ENCODE measurements at places on chromosomes 2 and 18.

- DNase-seq = no peak
Observed at GRCh38 chr2:240730501-240731177, 39.0 kb downstream of the AQP12A start.

DNA sequence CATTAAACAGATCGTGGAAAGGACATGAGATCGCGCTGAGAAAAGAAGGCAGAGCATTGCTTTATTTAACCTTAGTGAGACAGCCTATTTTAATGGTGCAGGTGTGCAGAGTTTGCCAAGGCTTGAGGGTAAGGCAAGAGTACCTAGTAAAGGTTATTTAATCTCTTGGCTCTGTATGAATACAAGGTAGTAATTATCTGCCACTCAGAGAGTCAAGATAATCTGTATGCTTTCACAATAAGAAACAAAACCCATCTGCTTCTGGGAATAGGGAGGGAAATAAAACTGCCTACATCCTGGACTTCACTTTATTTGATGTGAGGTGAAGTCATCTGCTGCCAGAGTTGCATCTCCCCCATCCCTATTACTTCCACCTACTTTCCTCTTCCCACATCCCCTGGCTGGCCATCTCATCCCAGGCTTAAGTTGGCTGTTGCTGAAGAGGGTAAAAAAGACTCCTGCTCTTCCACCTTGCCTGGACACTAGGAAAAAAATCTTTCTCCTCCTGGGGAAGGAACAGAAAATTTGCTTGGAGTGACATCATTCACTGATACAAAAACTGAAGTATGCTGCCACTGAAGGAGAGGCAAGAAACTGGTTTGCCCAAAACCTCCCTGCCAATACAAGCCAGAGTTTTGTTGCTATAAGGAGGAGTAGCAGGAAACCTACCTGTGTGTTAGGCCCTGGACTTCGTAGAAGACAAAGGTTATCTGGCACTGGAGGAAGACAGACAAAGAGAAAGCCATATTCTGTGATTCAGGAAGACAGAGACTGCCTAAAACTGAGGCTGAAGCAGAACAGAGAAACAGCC is 35.8 kb upstream of the ARHGAP25 start:
- DNase-seq = no peak

GRCh38 chr18:34828093-34828492 is 118.0 kb downstream of the DTNA start:
- DNase-seq = no peak

DNA sequence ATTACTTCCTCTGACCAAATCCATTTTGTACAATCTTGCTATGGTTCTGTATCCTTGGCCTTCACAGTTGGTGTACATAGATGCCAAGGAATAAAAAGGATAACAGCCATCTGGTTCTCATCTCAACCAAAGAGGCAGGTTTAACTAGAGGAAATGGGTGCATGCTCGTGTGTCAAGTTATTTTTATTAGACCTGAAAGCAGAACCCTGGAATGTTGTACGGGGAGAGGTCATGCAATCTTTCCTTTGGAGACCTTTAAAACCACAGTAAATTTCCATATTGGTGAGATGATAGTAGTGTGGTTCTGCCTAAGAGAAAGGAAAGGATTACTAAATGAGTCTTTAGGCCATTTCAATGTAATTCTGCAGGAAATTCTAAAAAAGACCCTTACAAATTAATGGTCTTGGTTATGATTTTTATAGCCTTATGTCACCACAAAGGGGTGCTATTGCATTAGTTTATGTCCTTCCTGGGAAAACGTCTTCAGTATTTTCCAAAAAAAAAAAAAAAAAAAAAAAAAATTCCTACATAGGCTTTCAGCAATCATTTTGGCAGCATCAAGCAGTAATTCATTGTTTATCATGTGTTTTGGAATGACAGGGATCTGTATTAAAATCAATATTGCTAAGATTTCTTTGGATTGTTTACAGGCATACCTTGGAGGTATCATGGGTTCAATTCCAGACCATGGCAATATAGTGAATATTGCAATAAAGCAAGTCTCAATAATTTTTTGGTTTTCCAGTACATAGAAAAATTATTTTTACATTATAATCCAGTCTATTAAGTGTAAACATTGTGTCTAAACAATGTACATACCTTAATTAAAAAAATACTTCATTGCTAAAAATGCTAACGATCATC is 270.8 kb downstream of the NYAP2 start:
- DNase-seq = no peak

GRCh38 chr2:164662066-164662465 is 40.8 kb upstream of the GRB14 start:
- no peak for DNase-seq

- no peak for DNase-seq
Observed at GRCh38 chr18:59380706-59381105, 21.6 kb upstream of the LMAN1 start.

- no peak for DNase-seq
Observed at GRCh38 chr2:79670198-79670597, 157.3 kb downstream of the CTNNA2 start.

- no peak for DNase-seq
Observed at GRCh38 chr2:70477441-70477844, 76.2 kb downstream of the TGFA start.

DNA sequence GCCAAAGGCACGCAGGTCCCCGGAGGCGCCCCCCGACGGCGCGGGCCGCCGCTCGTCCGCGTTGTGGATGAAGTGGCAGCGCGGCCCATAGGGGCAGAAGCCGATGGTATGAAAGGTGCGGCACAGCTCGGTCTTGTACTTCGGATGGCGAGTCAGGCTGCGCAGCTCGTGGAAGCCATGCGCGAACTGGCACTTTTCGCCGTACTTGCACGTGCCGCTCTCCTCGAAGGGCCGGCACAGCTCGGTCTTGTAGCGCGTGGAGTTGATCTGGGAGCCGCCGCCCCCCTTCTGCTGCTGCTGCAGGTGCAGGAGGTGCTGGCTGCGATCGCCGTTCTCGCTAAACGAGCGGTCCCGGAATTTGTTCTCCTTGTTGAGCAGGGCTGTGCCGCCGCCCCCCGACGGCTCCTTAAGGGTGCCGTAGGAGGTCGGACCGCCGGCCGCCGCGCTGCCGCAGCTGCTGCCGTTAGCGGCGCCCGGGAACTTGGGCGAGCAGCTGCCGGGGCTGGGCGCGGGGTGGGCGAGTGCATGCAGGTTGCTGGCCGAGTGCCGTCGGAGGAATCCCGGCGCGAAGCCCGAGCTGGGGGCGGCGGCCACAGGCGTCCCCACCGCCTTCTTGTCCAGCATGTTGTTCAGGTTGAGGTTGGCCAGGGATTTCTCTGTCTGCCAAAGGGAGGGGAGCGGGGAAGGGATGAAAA is 1.2 kb downstream of the ZFP36L2 start:
- peak; percentile 48 for DNase-seq

GRCh38 chr2:110969696-110970095 is 151.0 kb upstream of the BCL2L11 start:
- DNase-seq = no peak

DNA sequence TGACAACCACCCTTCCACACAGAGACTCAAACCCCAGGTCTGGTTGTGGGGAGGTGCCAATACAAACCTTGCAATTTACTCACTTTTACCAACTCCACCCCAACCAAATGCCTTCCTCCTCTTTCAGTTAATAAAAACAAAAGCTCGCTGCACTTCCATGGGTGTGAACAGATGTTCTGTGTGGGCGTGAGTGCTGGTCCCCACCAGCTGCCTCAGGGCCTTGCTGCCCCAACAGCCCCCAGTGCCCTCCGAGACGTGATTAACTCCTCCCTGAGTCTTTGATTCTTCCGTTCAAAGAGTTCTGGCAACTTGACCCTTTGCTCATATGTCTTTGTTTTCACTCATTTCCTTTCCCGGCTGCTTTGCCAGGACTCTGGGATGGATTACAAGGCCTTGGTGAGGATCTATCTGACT is 258.9 kb upstream of the CXCR4 start:
- no peak for DNase-seq

GRCh38 chr2:150824118-150824517 is 336.7 kb upstream of the RND3 start:
- no peak for DNase-seq

DNA sequence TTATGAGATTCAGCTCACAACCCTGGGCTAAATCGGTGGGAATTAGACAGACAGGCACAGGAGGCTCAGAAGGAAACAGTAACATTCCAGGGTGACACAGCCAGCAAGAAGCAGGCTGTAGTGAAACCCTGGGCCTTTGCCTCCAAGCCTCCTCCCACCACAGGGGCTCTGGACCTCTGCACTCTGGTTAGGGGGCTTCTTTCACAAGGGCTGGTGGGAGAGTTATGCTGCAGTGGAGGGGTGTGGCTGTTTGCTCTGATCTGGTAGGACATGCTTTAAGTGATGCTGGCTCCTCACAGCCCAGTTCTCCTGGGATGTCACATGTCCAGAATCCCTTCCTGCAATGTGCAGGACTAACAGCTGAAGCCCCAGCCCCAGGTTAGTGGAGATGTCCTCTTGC is 109.9 kb downstream of the TGFA start:
- no peak for DNase-seq

DNA sequence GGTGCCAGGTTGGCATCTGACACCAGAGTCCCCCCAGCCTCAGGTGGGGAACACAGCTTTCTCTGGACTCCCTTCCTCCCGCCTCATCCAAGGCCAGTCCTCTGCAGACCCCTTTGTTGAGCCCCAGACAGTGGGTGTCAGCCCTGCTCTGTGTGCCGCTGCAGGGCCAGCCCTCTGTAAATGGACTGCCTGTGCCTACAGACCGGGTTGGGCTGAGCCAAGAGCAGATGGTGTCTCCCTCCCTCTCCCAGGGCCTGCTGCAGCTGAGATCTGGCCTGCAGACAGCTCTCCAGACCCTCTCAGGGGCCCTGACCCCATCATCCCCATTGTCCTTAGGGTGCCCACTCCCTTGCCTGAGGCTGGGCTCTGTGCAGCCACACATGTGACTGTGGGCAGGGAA is 160.8 kb downstream of the KLHL29 start:
- DNase-seq = no peak

DNA sequence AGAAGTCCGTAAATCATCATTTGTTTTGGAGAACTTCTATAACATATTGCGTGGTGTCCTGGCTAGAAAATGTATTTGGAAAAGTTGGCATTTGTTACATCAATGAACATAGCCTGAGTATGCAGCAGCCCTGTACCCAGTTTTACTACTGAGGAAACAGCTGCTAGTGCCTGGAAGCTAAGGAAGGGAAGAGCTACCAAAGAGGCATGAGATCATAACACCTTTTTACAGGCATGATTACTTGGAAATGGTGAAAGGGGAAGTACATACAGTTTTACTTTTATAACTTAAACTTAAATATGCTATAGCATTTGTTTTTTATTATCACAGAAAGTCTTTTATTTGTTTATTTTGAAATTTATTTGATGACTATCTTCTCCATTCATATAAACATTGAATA is 128.4 kb upstream of the MC4R start:
- DNase-seq = no peak

DNA sequence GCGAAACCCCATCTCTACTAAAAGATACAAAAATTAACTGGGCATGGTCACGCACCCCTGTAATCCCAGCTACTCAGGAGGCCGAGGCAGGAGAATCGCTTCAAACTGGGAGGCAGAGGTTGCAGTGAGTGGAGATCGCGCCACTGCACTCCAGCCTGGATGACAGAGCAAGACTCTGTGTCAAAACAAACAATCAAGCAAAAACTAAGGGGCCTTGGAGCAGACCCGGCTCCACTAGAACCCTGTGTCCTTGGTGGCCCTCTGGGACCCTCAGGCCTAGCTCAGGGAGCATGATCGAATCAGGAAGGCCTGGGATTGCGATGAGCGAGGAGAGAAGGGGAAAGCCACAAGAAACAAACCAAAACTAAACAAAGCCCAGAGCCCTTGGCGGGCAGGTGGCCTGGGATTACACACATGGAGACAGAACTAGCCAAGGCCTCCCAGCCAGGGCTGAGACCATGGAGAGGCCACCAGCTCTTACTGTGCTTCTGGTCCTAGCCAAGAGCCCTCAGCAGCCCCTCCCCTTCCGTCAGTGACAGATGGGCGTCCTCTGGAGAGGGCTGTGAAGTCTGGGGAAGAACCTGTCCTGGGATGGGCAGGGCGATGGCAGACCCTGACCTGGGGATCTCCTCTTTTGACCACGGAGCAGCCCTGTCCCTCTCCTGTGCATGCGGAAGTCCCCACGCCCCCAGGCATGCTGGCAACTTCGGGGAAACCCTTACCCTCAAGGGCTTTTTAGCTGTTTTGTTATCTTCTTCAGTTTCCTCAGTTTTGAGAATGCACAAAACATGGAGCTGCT is 27.4 kb upstream of the CATIP start:
- no peak for DNase-seq

DNA sequence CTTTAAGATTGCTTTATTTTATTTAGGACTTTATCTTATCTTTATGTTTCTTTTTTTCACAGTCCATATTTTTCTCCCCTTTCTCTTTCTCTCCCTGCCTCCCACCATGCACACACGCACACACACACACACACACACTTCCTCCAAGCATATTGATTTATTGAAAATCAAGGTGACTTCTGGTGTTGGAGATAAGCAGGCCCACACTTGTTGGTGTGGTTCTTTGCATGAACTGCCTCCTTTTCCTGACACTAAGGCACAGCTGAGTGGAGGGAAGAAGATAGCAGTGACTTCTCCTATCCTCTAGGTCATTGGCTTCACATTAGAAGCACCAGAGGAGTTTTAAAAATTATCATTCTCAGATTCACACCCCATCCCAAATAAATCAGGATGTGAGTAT is 18.0 kb downstream of the TBR1 start:
- no peak for DNase-seq

DNA sequence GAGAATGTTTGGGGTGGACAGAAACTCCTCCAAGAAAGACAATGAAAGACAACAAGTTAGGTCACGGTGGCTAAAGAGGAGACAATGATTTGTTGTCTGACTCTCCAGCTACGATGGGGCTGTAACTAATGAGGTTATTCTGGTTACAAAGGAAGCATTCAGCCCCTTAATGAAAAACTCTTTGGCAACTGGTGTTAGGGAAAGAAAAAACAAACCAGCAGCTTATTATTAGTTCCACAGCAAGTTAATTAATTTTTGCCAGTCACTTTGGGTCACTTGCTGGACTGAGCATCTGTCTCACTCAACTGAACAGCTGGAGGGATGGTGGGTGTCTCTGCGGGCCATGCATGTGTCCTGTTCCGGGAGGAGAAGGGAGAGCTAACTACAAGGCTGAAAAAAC is 263.7 kb downstream of the ALK start:
- no peak for DNase-seq

DNA sequence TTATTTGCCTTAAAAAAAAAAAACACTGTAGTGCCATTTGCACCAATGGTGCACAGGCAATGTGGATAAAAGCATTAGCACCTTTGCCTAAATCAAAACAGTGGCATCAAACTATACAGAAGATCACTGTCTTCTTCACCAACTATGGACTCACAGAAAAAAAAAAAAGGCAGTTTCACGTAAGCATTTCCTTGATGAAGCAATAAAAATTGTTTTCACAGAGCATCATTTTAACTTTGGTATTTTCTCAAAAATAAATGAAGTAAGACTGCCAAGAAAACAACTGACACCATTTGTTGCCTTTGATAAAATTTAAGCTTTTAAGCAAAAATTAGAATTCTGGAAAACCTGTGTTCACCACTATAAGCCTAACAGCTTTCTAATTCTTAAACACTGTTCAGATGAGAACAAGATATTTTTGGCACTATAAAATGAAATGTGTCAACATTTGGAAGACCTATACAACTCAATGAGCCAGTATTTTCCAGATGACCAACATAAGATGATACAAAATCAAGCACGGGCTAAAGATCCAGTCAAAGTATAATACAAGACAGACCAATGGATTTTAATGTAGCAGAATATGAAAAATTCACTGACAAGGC is 21.1 kb downstream of the METTL8 start:
- no peak for DNase-seq

- no peak for DNase-seq
Observed at GRCh38 chr18:61831071-61831470, 61.7 kb downstream of the RNF152 start.
